ENCODE measurements at places on chromosomes 6 and 20.

DNA sequence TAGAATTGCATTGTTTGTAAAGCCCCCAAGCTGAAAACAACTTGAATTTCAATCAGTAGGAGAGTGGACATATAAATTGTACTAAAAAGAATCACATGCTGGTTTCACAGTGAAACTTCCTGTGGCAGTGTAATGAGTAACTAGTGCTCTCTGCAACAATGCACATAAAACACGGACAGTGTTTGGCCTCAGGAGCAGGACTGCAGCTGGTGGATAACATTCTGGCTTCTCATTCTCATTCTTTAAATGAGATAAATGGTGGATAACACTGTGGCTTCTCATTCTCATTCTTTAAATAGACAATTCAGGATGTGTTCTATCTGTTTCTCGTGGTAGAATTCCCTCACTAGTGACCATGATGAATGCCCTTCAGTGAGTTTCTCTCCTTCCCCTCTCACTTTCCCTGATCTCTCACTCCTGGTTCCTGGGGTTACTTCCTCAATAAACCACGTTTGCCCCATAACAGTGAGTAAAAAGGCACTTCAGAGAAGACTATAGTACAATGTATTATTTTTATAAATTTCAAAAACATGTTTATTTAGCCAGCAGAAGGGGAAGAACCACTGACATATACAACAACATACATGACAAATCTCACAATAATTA lies 59.9 kb downstream of the SLC22A2 start:
- DNase-seq = no peak

GRCh38 chr6:36357872-36358225 lies 21.2 kb upstream of the BNIP5 start:
- DNase-seq = no peak

DNA sequence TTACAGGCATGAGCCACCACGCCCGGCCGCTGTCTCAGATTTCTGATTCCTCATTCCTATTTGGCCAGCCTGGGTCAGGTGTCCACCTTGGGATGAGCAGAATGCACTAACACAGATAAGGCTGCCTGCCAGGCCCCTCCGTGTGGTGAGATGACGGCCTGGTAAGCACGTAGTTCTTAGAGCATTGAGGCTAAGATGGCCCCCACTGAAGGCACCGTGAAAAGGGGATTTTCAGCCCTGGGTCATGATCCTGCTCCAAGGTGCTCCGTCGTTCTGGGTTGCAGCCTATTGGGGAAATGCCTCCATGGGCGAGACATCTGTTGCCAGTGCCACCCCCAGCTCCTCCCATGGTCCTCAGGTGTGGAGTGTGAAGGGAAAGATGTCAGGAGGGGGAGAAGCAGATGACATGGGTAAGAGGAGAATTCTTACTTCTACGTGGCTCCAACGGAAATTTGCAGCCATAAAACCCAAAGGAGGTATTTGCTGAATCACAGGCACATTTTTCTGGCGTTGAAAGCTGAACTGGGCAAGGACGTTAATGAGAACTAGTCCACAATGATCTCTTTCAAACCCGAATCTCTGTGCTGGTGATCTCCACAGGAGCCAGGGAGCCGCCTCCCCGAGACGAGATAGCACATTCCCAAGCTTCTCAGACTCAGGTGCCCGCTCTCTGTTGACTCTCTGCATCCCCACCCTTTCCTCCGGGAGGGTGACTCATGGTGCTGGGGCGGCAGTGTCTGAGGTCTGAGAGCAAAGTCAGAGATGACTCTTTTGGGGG lies 34.0 kb upstream of the BMP6 start:
- DNase-seq = no peak

GRCh38 chr20:46014517-46015396 lies 6.0 kb downstream of the MMP9 start:
- no peak for DNase-seq

DNA sequence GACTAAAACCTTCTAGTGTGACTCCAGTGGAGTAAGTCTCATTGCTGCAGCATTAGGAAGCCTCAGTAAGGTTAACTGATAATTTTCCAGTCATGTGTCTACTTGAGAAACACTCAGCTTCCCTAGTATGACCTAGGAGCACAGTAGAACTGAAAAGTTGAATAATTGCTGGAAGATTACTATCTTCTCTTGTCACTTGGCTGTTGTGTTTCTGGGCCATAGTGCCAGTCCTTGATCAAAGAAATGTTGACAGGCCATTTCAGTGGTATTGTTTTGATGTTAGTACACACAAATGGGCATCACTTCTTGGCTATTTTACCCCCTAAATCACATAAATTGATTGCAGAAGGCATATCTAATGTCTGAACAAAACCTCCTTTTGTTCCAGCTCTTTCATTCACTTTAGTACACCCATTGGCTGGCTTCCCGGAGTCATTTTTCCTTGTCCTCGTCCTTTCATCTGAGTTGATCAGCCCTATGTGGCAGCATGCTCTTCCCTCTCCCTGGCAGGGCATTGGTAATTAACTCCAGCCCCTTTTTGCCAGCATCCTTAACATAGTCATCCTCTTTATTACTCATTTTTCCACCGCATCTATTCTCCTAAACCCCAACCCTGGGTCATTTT lies 6.0 kb downstream of the ENPP3 start:
- DNase-seq = no peak

GRCh38 chr6:16157909-16158308 lies 29.0 kb downstream of the MYLIP start:
- DNase-seq = no peak

GRCh38 chr6:91221072-91221720 lies 634.3 kb upstream of the MAP3K7 start:
- DNase-seq = no peak

GRCh38 chr6:118509009-118509617 lies 39.0 kb upstream of the PLN start:
- DNase-seq = no peak

DNA sequence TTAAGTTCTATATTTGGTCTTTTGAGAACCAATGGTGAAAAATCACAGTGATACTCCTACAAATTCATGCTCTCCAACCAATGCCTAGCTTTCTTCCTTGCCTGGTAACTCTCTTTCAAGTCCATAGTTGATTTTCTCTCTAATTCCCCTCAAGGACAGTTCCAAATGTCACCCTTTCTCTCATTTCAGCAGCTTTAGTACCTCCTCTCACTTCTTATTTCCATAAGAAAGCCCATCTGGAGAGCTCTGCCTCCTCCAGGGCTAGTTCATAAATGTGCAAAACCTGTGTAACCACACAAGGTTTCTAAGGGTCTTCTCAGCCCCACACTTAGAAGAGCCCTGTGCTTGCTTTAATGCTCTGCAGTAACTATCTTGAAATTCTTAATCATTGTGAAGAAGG lies 155.4 kb upstream of the PLCB4 start:
- no peak for DNase-seq

DNA sequence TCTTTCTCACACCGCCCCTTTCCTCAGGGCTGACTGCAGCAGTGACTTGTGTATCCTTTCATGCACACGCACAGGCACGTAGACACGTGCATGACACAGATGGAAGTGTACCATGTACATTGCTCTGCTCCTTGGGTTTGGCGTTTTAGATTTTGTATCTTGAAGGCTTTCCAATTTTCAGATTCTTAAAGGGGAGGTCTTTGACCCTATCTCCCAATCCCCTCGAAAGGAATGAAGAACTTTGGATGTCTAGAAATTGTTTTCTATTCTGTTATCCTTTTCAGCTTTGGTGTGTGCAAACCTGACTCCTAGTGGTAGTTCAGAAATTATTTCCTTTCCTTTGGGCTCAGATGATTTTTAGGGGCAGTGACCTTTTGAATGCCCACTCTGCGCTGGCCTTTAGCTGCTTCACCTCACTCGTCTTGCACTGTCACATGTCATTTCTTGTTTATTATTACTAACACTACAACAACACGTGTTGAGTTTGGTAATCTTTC lies 63.0 kb downstream of the HIVEP1 start:
- DNase-seq = peak; percentile 35

DNA sequence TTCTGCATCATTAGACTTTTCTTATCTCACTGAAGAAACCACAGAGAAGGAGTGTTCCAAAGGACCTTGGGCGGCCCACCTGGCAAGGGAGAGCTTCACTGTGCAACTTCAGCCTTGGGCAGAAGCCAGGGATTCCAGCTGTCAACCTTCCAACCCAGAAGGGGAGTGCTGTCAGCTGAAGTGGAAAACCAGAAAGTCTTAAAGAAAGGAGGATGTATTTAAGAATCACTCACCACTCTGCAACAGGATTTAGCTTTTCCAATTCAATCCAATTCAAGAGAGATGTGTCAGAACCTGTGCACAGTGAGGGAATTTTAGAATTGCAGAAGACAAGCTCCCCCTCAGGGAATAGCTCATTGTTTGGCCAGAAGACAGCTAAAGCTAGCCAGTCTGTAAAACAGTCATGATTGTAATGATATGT lies 553.7 kb downstream of the CD83 start:
- no peak for DNase-seq

DNA sequence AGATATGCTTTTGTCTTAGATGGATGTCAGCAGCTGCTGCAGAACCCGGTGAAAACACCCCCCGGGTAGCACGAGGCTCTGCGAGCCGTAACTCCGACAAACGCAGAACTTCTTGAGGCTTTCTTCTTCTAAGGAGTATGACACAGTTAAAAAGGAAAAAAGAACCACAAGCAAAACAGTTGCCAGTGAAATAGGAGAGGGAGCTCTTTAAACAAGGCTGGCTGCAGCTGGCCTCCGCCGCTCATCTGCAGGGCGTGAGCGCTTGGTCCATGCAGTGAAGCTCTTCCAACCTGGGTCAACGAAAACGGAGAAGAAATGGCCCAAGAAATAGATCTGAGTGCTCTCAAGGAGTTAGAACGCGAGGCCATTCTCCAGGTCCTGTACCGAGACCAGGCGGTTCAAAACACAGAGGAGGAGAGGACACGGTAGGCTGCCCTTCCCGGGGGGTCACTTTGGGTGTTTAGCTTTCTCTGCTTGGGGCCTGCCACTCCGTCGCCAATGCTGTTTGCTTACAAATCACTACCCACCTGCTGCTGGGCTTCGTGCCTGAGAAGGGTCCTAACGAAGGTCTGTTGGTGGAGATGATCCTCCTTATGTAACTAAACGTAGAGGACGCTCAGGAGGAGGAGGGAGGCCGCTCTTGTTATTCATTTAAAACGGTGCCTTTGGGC lies 13.2 kb downstream of the SYTL3 start:
- no peak for DNase-seq

DNA sequence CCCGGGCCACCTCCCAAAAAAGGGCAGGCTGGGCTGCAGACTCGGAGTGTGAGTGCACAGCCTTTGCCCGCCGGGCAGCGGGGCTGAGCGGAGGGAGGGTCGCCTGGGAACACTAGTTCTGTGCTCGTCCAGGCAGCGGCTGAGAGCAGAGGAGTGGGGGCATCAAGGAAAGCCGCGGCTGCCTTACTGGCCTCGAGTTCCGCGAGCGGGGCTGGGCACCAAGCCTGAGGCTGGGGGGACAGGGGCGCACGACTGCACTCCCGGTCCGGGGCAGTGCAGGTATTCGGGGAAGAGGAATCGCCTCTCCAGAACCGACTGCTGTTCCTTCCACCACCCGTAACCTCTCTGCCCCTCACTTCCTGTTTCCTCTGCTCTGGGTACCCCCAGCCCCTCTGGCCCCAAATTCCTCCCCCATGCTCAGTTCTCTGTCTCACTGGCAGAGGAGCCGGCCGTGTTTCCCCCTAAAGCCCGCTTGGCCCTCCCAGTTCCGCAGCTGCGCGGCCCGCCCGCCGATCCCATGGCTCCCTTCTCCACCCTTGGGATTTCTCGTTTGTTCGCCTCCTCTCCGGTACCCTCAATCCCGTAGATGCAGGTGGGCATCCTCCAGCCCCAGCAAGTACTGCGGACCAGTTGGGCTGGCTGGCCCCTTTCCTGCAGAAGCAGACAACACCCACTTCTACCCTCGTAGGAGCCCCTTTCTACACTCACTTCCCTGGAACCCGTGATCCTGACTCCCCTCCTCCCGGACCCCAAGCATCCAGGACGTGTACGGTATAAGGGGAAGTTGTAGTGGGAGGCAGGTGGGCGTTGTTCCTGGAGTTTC lies 5.1 kb downstream of the RING1 start:
- DNase-seq = no peak

DNA sequence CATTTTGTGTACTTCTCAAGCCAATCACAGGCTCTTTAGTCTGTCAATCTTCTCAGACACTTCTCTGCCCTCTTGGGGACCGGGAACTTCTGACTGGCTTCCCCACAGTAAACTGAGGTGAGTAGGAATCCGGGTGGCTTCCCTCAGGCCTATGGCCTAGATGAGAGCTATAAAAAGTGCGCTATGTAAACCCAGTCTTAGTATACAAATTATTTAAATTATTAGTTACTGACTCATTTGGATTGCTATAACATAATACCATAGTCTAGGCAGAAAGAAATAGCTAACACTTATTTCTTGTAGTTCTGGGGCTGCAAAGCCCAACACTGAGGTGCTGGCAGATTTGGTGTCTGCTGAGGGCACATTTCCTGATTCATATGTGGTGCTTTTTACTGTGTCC lies 109.2 kb upstream of the MCHR2 start:
- no peak for DNase-seq

All from activated naive CD4-positive, alpha-beta T cell treated with anti-CD3 and anti-CD28 coated beads, Interleukin-2, amount 10 ng/mL, durations not matched to agents 7 days and 5 days (primary cell).